ENCODE measurements at places on chromosomes 3 and 15.

GRCh38 chr3:146468671-146469149 lies 651 bp downstream of the PLSCR2 start:
- no peak for ATAC-seq

GRCh38 chr15:72358121-72358520 lies 17.7 kb downstream of the HEXA start:
- ATAC-seq: no peak

DNA sequence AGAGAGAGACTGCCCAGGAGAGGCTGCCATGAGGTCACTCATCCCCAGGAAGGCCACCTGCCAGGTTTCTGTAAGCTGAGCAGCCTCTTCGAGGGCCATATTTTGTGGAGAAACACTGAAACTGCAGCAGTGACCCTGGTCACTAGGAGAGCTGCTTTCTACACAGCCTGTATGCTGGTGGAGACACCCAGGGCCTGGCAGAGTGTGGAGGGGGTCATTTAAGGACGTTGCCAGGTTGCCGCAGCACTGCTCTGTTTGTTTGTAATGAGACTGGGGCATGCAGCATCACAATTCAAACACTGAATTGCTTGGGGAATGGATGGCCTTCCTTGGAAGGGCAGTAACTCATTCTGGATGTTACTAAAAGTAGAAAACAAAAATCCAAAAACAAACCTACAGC lies 104.9 kb upstream of the TRIM42 start:
- no peak for ATAC-seq

- ATAC-seq: peak; percentile 12
These were observed 512.9 kb downstream of the PYDC2 start for GRCh38 chr3:191973820-191974219.

Measured in stimulated activated memory B cell treated with anti-CD40 and anti-IgM and Interleukin-4, amounts not matched to agents 10 μg/mL and 1 μg/mL and 100 μg/mL, for 72 hours (primary cell).